Hematopoietic multipotent progenitor cell treated with erythropoietin and hydrocortisone succinate and interleukin-3 and kit ligand, for 15 days (in vitro differentiated cells): ENCODE measurements at places on chromosomes 3 and 15.

GRCh38 chr15:63938486-63939061, 104.8 kb upstream of the HERC1 start:
- no peak for DNase-seq

GRCh38 chr3:154224366-154224765, 99.9 kb downstream of the DHX36 start:
- DNase-seq, result no peak

GRCh38 chr3:11236588-11237461, 35.4 kb upstream of the ATG7 start:
- peak; percentile 68 for DNase-seq

DNA sequence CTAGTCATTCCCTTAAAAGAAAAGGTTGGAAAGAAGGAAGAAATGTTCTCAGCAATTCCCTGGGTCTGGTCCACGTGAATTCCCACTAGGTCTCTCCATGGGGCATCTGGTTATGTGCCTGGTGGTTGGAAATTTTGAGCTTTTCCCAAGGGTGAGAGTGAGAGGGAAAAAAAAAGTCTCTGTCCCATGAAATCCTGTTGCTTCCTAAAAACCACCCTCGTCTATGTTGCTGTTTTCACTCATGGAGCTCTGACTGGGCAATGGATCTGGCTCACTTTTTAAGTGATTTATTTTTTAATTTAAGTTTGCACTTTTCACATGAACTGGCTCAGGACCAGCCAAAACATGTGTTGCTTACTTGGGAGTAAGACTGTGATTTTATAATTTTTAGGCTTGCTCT, 190.1 kb downstream of the CHST2 start:
- no peak for DNase-seq

DNA sequence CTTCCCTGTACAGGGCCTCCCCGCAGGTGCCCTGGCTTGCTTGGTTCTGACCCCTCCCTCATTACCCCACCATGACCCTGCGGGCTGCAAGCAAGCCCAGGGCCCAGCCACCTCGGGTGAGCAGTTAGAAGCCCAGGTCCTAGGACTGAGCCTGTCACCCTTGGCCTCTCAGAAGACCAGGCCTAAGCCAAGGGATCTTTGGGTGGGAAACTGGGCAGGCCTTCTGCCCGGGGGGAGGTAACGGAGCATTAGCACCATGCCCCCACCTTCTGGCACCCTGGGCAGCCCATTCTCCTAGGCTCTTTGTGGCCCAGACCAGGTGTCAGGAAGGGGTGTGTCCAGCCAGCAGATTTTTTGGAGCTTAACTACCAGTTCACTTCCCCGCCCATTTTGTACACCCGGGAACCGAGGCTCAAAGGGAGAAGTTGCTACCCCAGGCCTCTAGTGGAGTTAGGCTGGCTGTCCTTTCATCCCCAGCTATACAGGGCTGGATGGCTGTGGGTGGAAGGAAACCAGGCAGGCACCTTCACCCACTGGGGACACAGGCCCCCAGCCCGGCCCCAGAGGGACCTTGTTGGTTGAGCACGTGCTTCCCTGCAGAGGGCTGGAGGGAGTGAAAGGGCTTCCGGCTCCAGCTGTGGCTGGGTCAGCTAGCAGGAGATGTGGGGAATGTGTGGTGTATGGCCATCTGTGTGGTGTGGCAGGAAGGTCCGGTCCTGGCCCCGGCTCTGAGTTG, 1.4 kb downstream of the CSK start:
- no peak for DNase-seq

DNA sequence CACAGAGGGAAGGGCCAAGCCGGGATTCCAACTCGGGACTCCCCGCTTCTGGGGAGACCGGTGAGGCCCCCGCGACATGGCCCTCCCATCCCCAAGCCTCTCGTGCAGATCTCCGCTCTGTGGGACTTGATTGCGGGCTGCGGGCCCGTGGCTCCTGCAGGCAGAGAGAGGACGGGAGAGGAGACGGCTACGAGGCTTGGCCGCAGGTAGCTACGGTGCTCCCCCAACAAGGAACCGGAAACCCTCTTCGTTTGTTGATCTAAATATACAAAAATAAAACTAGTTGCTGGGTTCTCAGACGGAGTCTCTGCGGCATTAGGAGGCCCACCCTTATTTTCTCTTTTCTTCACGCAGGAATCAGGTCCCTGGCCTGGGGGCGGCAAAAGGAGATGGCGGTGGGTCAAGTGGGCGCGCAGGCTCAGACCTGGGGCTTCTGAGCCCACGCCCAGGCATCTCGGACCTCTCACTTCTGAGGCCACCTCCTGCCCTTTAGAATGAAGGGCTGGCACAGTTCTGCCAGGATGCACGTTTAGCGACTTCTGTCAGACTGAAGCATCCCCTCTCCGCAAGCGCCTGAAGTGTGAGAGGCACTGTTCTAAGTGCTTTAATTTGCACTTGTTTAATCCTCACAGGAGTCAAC, 10.9 kb downstream of the GNB5 start:
- no peak for DNase-seq

DNA sequence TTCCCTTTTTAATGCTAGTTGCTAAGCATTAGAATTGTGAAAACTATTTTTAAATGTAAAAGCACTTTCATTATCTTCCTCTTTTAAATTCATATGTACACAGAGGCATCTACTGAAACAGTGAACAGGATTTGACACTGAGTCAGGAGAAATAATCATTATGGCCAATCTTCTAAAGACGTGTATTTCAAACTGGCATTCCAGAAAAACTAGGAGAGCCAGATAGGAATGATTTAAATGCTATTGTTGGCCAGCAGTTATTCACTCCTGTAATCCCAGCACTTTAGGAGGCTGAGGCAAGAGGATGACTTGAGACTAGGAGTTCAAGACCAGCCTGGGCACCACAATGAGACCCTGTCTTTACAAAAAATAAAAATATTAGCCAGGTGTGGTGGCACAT, 67.6 kb upstream of the RAP2B start:
- DNase-seq, result no peak

DNA sequence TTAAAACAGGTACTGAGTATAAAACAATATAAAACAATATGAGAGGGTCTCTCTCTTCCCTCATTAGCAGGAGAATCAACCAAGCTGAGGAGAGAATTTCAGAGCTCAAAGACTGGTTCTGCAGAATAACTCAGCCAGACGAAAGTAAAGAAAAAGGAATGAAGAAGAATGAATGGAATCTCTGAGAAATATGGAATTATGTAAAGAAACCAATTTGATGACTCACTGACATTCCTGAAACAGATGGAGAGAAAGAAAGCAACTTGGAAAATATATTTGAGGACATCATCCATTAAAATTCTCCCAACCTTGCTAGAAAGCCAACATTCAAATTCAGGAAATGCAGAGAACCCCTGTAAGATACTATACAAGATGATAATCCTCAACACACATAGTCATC, 630.9 kb downstream of the PYDC2 start:
- DNase-seq, result no peak

- no peak for DNase-seq
These were observed 89.5 kb upstream of the TPM1 start for GRCh38 chr15:62953021-62953420.

DNA sequence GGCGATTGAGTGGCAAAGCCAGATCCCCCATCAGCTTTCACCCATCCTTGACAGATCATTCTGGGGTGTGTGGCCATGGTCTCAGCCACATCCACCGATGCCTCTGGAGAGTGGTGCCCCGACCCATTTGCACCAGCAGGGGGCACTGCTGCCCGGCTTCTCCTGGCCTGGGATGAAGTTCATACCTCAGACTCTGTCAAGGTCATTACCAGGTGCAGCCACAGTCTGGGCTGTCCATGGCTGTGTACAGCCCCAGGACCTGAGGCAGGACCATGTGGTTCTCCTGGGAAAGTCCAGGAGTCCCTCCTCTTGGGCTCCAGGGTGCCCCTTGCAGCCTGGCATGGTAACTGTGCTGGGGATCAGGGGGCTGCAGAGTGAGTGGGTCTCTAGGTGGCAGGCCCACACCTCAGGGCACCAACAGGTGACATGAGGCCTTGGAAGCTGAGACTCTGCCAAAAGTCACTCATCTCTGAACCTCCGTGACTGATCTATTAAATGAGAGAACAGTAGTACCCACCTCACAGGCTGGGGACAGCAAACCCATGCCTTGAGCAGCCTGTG, 67.2 kb downstream of the CACNA2D2 start:
- peak; percentile 72 for DNase-seq

DNA sequence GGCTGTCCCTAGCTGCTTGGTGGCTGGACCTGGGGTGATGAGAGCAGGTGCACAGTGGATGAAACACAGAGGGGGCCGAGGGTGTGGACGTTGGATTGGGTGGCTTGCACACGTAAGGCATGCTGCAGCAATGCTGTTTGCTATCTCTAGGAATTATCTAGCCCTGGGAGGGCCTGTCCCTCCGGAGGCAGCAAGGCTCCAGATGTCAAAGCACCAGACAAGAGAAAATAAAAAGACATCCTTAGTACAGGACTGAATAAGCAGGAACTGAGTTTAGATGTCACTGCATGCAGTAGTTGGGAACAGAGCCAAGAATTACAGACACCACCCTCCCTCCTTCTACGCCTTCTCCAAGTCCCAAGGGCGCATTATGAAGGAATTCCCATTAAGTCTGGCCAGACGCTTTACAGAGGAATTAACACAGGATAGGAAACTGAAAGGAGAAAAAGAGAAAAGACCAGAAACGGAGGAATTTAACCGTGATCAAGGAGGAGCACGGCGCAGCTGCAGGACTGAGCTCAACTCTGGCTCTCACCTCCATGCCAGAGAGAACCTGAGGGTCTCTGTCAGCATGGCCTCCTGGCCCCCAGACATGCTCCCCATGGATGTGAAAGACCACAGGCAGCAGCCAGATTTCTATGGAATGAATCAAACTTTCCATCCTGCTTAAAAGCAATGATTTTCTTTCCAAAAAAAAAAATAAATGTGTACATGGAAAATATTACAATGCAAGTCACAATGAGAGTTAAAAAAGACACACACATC, 13.8 kb downstream of the ATP10A start:
- no peak for DNase-seq

DNA sequence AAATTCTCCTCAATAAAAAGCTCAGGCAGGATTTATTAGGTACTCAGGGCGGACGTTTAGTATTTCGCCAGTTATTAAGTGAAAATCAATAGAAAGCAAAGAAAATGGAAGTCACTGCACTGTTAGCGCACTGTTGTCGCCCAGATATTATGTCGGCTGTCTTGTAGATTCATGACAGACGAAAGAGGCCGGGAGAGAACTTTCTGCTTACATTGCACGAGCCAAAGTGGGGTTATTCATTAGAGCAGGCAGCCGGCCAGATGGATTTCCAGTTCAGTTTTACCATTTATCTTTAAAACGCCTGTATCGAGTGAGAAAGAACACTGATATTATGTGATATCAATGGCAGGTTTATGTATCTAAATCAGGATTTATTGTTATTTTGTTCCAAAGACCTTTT, 866.0 kb upstream of the NR2F2 start:
- no peak for DNase-seq

DNA sequence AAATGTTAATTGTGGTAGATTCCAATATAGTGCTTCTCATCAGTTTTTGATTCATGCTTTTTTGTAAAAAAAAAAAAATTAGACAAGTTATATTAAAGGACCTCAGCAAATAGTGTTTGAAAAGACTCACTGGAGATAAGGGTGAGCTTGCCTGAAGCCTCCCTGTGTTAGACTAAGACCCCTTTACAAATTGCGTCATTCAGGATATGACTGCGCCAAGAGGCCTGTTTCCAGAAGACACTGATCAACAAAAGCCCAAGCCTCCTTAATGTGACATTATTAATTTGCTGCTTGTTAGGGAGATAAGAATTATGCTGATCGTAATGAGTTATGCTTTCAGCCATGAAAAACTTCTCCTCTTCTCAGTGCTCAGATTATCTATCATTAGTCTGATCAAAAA, 13.0 kb upstream of the DNAJC13 start:
- DNase-seq, result no peak

DNA sequence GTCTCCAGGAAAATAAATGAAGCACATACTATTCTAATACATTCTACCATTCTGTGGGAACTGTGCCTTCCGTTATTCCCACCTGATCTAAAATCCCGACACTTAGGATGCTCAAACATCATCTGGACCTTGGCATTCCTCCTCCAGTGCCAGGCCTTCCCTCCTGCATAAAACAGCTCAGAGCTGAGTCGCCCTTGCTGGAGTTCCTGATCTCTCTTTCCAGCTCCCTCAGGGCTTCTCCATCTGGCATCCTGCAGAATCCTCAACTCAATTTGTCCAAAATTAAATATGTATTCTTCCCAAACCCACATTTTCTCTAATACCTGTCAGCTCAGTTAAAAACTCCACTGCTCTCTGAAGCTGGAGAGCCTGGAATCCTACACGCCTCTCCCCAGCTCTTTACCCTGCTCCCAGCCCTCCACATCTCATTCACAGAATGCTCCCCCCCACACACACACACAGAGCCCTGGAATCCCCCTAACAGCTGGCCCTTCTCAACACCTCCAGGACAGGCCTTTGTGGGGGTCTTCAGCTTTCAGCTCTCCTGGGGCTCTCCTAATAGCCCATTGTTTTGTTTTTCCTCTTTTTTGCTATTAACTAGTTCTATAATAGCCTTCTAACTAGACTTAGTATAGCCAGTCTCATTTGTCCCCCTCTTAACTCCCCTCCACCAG, 78.5 kb downstream of the HMG20A start:
- DNase-seq, result no peak

DNA sequence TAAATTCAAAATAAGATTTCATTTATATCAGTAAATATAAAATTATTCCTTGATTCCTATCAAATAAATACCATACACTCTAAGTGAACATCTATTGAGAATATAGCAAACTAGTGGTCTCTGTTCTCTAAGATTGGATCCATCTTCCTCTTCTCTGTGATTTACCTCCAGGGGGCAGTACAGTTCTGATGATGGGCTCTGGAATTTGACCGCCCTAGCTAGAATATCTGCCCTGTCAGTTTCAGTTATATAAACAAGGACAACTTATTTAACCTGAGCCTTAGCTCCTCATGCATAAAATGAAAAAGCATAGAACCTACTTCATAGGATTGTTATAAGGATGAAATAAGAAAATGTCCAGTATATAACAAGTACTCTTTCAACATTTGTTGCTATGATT, 171.1 kb upstream of the CCDC54 start:
- DNase-seq, result peak; percentile 37

DNA sequence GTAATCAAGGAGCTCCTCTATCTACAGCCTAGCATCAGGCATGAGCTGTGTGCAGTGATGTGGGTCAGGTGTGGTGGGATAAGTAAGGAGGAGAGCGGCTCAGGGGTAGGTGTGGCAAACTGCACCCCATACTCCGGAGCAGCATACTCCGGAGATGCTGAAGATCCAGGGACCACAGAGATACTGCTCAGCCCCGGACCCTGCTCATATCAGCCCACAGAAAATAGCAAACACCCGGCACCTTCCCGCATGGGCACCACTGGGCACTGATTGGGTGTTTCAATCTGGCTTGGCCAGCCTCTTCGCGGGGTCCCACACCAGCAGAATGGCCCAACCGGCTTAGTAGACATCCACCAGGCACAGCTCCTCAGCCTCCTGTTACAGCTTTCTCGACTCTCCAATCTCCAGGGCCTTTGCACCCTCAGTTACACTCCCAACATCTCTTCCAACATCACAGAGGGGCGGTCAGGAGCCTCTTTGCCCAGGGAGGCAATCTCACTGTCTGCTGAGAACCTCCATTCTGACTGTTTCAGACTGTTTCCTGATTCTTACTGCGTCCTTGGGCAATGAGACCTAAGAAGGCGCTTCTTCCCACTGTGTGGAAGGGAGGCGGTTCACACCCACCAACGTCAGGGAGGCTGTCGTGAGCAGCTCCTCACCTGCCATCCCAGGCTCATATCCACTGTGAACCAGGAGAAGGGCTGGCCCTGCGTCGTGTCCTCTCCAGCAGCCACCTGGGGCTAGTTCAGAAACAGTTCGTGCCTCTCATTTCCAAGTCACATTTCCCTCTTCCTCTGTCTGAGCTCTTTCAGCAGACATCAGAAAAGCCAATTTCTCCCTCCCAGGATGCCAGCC, 59.8 kb downstream of the CAPN7 start:
- DNase-seq, result no peak

GRCh38 chr3:178420033-178420432, 116.2 kb upstream of the KCNMB2 start:
- DNase-seq, result no peak
